Right ventricle myocardium superior (tissue), 1 donor: ENCODE measurements at places on chromosomes 5 and 9.
A peak's percentile ranks its signal among the peaks of the same experiment; 100 is the strongest.

DNA sequence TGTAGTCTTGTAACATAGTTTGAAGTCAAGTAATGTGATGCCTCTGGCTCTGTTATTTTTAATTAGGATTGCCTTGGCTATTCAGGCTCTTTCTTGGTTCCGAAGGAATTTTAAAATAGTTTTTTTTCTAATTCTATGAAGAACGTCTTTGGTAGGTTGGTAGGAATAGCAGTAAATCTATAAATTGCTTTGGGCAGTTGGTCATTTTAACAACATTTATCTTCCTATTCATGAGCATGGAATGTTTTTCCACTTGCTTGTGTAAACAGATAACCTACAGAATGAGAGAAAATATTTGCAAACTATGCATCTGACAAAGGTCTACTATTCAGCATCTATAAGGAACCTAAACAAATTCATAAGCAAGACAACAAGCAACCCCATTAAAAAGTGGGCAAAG, 173.2 kb upstream of the TRPC7 start:
- no peak for DNase-seq

GRCh38 chr5:72353046-72353445, 32.9 kb downstream of the PTCD2 start:
- DNase-seq, result no peak

GRCh38 chr5:172801179-172801671, 30.2 kb upstream of the DUSP1 start:
- DNase-seq, result no peak

- DNase-seq, result no peak
Measured at GRCh38 chr5:15718421-15719179, 218.6 kb downstream of the FBXL7 start.

DNA sequence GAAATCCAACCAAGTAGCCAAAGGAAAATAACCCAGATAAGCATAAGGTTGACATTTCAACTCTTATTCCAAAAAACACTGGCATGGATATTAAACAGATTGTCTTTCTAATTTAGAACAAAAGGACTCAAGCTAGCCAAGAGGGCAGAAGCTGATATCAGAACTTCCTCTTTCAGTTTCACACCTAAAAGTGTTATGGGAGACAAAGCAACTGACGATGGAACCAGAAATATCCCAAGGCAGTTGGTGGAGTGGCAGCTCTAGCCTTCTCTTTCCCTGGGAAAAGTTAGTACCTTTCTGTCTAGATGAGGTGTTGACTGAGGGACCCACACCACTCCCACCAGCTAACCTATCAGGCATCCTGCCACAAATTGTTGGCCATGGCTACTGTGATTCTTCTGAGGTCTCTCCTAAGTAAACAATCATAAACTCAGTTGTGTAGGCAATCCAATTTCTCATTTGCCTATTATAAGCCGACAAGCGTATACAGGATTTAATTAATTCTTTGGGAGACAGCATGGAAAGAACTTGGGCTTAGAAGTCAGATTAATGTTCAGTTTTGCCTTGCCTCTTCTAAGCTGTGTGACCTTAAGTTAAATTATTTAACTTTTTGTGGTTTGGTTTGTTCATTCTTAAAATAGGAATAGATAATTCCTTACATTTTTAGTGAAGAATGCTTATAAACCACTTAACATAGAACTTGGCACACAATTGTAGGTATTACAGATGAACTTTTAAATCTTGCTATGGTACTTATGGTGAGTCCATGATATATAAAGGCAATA, 110.9 kb upstream of the ADAMTSL1 start:
- no peak for DNase-seq

DNA sequence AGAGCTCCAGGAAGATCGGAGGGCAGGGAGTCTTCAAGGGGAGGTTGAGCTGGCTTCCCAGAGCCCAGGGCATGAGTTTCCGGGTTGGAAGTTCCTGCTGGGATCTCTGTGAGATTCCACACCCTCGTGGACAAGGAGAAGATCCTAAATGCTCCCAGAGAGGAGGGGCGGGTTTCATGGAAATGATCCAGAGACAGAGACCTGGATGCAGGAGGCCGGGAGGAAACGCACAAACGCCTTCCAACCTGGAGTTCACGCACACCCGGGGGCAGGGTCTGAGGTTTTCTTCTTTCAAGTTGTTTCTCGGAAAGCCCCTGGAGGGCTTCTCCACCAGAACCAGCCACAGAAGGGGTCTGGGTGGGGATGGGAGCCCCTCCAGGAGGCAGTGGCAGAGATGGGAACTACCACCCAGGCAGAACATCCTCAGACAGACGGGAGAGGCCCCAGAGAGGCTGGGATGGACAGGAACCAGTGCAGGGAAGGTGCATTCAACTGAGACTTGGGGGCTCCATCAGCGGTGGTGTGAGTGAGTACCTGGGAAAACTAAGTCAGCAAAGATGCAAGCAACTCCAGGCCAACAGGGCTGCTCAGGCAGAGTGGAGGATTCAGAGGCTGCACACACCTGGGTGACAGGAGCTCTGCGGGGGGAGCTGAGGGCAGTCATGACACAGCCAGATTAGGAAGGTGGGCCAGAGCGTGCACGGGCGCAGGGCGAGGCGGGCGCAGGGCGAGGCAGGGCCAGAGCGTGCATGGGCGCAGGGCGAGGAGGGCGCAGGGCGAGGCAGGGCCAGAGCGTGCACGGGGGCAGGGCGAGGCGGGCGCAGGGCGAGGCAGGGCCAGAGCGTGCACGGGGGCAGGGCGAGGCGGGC, 52.1 kb upstream of the EXOC3 start:
- no peak for DNase-seq

DNA sequence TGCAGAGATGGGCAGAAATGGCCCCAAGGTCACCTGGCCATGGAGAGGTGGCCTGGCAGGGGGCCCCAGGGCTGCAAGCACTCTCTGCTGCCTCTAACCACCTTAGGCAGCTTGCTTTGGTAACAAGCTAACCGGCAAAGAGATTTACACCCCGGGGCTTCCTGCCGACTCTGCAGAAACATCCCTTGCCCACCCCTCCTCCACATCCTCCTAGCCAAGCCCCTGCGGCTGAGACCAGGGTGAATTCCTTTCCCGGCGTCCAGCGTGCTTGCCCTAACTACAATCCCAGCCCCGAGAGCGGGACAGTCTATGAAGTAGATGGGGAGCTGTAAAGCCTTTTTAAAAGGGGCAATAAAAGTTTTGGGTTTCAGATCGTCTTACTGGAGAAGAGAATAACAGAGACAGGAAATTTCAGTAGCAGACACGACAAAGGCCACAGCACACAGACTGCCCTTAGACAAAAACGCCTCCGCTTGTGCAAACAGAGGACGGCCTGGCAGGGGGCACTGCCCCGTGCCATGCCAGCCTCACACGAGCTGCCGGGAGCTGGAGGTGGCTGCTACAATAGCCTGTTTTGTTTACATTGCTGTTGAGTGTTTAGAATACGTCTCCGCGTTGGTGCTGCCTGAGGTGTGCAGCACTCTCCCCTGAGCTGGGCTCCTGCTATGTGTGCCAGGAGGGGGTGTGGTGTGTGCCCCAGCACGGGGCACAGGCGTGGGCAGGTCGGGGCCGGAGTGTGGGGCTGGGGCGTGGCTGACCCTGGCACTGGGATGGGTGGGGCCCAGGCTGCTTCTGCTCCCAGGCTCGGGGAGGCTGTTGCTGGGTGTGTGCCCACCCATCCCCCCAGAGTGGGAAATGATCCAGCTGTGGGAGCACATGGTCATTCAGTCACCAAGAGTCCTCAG, 15.3 kb downstream of the MYMK start:
- peak; percentile 40 for DNase-seq

GRCh38 chr9:137825324-137825989, 52.1 kb upstream of the CACNA1B start:
- DNase-seq, result no peak
